ENCODE measurements at places on chromosomes 2 and 18. TPM values are rescaled to one million over a fixed set of nuclear protein-coding genes. Genes with fewer than 3 reads are reported as not detected.

The SNTG2 gene
- 23.2 TPM for total RNA-seq

The CCL20 gene
- total RNA-seq, result not detected

The SERPINB10 gene
- not detected for total RNA-seq

DNA sequence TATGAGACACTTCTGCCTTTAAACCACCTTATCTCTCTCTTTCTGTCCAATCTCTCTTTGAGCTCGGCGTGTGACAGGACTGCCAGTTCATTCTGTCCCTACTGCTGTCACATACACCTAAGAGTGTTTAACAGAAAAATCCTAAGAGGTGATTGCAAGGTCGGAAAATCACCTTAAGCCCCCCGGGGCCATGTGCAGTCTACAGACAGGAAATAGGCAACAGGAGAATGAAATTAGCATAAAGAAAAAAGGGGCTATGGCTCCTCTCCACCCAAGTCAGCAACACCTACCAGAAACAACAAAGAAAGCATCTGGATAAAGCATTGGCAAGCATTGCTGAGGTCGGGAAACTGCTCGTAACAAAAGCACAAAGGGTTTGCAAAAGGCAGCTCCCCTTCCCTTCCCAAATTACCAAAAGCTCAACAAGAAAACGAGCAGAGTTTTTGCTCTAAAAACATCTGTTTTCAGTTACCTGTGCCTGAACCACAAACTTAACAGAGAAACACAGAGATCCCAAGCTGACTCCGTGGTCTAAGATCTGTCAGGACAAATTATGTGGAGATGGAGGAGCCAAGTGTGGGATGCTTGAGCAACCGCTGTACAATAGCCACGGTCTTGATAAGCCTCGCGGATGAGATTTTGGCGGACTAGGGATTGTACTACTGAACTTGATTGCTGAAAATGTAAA lies 30.4 kb downstream of the ANKRD44 start:
- DNase-seq, result no peak

- no peak for DNase-seq
Measured at GRCh38 chr2:64697297-64698176, 43.8 kb upstream of the SERTAD2 start.

DNA sequence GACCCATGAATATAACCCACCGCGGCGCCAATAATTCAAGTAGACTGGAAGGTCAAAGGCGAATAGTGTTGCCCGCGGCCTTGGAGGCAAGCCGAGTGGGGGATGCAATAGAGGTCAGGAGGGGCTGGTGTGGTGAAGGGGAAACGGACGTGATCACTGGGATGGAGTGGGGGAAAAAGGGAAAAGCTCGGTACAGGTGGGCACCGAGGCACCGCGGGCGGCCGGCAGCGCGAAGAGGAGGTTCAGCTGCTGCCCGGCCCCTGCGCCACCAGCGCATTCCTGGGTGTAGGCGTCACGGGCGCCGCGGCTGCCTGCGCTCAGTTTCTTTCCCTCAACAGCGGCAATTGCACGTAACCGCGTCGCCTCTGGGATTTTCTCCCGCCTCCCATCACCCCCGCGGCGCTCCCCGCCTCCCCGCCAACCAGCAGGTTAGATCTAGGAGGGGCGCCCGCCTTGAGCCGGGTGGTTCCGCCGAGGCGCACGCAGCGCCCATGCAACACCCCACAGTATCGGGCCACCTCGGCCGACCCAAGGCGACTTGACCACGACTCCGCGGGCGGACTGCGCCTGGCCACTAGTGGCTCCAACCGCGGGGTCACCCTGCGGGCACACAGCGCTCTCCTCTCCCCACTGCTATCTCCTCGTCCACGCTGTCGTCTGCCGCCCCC lies 1.5 kb downstream of the RND3 start:
- DNase-seq, result peak; percentile 56

- no peak for DNase-seq
Measured at GRCh38 chr18:63164396-63164795, 155.2 kb downstream of the BCL2 start.

- DNase-seq, result no peak
Measured at GRCh38 chr2:170670651-170671050, 44.5 kb upstream of the SP5 start.

- DNase-seq, result no peak
Measured at GRCh38 chr2:176398243-176399073, 129.2 kb downstream of the MTX2 start.

DNA sequence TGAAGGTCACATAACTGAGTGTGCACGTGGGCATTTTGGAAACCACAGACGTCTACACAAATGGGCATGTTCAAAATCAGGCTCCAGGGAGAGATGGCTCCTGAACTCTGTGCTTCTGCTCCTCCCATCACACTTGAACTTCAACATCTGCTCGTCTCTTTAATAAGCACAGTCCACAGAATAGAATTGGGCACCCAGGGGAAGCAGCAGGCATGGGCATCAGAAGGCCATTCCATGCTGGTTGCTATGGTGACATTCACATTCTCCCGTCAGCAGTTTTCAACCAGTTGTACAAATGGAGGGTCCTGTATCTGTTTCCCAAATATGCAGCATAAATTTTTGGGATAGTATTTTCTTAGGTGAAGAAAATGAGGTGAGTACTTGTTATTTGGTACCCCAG lies 183.7 kb upstream of the COPS8 start:
- no peak for DNase-seq

GRCh38 chr2:11698009-11698922 lies 28.3 kb upstream of the NTSR2 start:
- no peak for DNase-seq

Measured in endothelial cell (in vitro differentiated cells).